ENCODE measurements at places on chromosomes 6 and 20.

DNA sequence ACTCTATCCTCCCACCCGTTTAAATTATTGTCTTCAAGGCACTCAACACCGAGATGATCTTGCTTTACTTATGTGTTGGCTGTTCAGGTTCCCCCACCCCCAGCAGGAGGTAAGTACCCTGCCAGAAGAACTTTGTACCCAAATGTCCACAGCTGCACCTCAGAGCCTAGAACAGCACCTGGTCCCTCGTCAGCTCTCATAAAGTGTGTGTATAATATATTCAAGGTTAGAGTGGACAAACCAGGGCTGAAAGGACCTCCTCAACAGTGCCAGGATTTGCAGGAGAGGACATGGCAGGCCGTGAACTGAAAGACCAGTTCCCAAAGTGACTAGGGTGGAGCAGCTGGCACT is 5.9 kb upstream of the CPXM1 start:
- no peak for DNase-seq

- no peak for DNase-seq
These were observed 180.1 kb downstream of the SLC24A3 start for GRCh38 chr20:19392344-19393130.

GRCh38 chr20:20096421-20096820 is 44.1 kb downstream of the CFAP61 start:
- DNase-seq, result peak; percentile 59

DNA sequence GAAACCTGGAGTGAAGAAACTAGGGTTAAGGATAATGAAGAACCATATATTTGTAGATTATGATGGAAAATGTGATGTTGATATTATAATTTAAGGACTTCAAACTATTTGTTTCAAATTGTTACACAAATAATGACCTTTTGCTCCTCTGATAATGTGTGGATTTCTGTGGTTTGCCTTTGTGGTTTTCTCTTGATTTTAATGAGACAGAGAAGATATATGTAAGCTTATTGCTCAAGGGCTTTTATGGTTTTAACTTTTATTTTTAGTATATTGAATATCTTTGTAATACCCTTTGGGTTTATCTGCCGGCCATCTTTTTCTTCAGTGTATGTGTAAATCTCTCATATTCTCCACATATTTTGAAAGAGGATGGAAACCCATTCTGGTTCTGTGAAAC is 362.3 kb downstream of the RIMS1 start:
- DNase-seq, result no peak

- DNase-seq, result no peak
These were observed 984 bp downstream of the VARS2 start for GRCh38 chr6:30914854-30915590.

DNA sequence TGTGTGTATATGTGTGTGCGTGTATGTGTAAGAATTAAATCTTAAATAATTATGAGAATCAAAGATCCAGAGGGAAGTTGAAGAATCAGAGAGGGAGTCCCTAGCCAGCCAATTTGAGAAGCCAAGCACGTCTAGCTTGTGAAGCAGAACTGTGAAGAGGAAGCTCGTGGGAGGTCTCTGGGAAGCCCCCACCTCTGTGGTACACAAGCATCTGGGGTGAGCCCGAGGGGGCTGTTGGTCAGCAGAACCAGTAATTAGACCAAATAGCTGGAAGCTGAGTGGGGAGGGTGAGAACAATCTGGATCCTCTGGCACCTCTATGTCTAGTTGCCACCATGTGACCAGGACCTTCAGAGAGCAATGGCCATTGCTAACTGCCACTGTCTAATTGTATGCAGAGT is 310.0 kb upstream of the PRND start:
- no peak for DNase-seq

GRCh38 chr6:152637296-152638047 is at the start of gene SYNE1:
TSS of gene SYNE1 (minus strand) at chr6:152637362. CDS start at chr6:152628331, 9,031 bp downstream.
- DNase-seq, result no peak

DNA sequence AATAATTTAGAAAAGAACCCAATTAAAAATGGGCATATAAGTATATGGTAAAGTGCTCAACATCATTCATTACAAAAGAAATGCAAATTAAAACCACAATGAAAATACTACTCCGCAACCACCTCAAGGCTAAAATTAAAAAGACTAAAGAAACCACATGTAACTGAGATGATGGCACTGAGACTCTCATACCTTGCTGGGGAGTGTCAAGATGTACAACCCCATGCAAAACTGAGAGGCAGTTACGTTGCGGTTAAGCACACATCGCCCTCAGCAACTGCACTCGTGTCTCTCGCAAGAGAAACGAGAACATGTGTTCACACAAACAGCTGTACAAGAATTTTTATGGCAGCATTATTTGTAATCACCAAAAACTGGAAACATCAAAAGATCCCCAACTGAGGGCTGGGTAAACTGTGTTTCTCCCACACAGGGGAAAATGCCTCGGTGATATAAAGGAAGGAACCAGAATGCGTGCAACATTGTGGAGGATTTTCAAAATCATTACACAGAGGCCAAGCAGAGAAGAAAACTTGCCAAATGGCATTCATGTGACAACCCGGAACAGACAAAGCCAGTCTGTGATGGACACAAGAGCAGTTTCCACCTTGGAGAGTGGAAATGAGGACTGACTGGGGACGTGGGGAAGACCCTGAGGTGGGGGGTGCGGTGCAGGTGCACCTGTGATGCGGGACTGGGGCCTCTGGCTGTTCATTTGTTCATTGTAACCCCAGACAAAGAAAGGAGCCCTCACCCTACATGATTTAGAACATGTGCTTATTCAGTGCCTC is 144.9 kb downstream of the WDR27 start:
- no peak for DNase-seq

DNA sequence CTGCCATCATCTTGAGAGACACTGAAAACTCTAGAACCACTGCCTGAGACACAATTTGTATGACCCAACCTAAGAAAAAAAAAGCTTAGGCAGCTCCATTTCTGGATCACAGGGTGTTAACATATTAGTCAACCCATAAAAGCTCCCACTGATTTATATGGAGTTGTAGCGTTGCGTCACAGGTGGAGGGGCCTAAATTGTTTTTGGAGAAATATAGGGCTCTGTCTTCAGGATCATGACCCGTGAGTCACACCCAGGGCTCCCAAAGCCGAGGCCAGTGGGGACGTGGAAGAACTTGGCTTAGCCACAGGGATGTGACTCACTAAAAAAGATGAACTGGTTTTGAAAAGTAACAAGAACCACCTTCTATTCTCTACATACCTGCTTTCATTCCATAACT is 116.5 kb upstream of the BMP2 start:
- no peak for DNase-seq

- DNase-seq, result no peak
These were observed 19.1 kb upstream of the CCN2 start for GRCh38 chr6:131970076-131970859.

- DNase-seq, result no peak
These were observed 117.5 kb upstream of the KCNQ5 start for GRCh38 chr6:72504406-72504805.

DNA sequence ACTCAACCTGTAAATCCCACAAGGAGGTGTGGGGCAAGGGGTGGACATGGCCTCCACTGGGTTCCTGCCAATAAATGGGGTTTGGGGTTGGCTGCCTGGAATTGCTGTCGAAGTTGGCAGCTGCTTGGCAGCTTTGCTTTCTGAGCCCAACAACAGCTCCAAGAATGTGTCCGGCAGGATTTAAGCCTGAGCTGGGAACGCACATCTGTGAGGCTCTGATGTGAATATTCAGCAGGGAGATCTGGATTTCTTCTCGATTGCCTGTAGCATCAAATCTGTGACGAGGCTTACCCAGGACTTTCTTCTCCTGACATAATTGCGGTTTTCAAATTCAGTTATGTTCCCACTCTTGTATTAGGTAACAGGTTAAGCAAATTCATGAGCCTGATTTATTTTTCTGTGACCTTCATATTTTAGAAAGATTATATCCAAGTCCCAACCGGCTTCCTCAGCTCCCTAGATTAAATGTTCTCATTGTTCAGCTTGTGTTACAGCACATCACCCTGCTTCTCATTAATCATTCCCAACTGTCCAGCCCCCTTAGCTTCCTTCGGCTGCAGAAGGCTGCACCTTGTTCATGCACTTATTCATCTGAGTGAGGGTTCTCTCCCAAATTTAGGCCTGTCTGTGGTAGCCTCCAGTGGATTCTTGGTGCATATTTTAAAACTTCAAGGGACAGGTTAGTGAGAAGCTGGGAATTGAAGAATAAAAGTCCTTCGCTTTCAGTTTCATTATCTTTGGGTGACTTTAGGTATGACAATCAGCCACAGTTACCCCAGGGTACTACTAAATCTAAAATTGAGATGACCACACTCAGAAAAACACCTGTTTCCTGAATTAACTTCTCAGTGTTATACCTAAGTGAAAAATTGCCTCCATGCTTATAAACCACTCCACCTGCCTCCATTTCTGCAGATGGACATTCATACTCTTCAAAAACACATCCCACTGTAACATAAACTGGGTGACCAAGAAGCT is 310.0 kb downstream of the ESR1 start:
- DNase-seq, result no peak

DNA sequence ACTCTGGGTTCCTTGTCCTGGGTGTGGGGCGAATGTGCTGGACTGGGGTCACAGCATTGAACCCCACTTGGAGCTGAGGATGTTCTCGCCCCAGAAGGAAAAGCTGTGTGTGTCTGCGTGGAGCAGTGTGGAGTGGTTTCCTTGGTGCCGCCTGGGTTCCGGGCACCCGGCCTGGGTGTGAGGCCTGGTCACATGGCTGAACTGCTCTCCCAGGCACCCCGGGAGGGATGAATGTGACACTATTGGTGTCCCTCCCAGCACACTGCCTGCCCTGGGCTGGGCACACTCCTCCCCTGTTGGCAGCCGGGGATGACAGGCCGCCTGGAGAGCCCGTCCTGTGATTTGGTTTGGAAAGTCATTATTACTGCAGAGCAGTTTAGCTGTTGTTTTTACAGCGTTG is 12.3 kb downstream of the MYT1 start:
- DNase-seq, result no peak

All from NCI-H748 treated with DMSO at 0.1 percent for 48 hours (cell line).